Activated CD4-positive, CD25-positive, alpha-beta regulatory T cell treated with anti-CD3 and anti-CD28 coated beads, Interleukin-2, amount 50 U/mL, for 16 hours (primary cell): ENCODE measurements at places on chromosomes 5 and 9.

DNA sequence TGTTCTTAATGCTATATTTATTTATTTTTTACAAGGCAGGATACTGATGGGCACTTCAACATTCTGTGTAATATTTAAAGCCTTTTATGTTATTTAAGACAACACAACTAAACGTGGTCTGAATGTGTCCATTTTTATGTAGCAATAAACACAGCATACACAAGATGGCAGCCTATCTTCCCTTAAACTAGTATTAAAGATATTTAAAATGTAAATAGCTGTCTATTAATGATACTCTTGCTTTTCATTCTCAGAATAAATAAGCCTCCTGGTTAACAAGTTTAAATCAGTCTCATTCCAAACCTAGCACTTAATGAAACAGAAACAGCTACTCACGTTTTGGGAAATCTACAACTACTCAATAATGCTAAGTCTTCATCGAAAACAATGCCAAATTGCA lies 315.7 kb downstream of the MCTP1 start:
- DNase-seq, result no peak

GRCh38 chr9:86575137-86575536 lies 220.9 kb upstream of the TUT7 start:
- no peak for DNase-seq

GRCh38 chr5:159518371-159518770 lies 188.1 kb upstream of the IL12B start:
- no peak for DNase-seq

GRCh38 chr5:105726093-105726492 lies 1944.6 kb downstream of the EFNA5 start:
- no peak for DNase-seq

DNA sequence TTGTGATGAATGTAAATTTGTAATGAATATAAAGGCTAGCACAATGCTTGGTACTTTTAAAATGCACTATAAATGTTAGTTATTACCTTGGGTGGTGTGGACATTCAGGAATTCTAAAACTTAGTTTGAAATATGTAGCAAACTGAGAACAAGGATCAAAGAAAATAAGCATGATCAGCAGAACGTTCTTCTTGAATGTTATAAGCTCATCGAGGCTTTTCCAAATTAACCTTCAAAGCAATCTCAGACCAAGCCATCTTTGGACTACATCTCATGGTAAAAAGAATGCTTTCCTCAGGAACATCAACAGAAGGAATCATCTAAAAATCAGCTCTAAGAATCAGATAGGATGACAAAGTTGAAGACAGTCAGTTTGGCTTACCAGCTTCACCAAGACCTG lies 146.3 kb downstream of the SLIT3 start:
- DNase-seq, result no peak

- DNase-seq, result no peak
Measured at GRCh38 chr9:94907264-94907936, 180.9 kb downstream of the AOPEP start.

- no peak for DNase-seq
Measured at GRCh38 chr5:10653043-10653442, 89.2 kb downstream of the ANKRD33B start.

GRCh38 chr9:75226403-75227139 lies 138.3 kb downstream of the OSTF1 start:
- DNase-seq, result no peak

GRCh38 chr9:122090981-122091380 lies 2.1 kb downstream of the TTLL11 start:
- no peak for DNase-seq

DNA sequence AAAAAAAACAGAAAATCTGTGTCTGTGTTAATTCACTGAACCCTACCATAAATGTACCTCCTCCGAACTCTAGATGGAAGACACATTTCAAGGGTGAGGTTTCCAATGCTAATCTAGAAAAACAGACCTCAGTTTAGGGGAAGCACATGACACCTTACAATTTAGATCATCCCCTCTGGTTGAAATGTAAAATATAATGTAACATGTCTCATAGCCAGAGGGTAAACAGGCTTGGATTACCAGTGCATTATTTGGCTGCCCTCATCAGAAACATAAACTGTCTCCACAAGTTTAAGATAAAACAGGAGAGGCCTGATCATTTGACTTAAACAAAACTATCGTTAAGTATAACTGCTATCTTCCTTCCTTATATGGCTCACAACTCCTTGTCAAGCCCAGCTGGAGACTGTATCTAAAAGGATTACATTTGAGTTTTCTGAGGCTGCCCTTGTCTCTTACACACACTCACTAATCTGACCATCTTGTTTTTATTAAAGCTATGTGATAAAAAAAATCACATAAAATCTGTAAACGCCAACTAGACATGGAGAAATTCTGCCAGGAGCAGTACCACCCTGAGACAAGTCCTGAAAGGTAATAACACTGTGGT lies 105.7 kb downstream of the LURAP1L start:
- DNase-seq, result no peak
